Vagina (tissue), 2 donors: ENCODE measurements at places on chromosomes 13 and 19.

GRCh38 chr13:19810996-19811881 is 28.5 kb upstream of the PSPC1 start:
- DNase-seq: no peak

- no peak for DNase-seq
Observed at GRCh38 chr19:38444026-38444425, 10.5 kb downstream of the RYR1 start.

- DNase-seq: no peak
Observed at GRCh38 chr19:39814595-39814994, 19.4 kb downstream of the DYRK1B start.

- DNase-seq: no peak
Observed at GRCh38 chr13:97313551-97314260, 91.6 kb downstream of the MBNL2 start.

DNA sequence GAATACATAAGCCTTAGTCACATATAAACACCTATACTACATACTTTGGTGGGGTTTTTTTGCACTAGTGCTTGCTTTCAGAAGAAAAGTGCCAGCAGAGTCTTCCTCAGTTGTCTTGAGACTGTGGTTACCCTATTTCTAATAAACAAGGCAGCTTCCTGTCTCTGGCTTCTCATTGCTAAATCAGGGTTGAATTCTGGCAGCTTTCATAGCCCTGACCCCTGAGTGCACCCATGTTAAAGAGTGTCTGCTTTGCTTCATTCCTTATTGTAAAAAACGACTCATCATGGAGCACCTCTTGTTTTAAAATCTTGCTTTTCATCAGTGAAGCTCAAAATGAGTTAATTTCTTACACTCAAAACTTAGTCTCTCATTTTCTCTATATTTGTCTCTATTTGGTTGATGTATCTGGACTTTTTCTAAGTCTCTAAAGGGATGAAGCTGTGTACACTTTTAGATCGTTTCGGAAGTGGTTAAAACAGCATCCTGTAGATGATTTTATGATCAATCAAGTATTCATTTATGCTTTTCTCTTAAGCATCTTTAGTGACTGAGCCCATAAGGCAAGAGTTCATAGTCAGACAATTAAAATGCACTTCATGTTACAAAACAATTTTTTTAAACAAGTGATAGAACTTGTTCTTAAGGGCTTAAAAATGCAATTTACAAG is 72.1 kb downstream of the KLF12 start:
- DNase-seq: no peak
